AG08396 (cell line): ENCODE measurements at places on chromosomes 1 and 21.
A peak's percentile ranks its signal among the peaks of the same experiment; 100 is the strongest.

DNA sequence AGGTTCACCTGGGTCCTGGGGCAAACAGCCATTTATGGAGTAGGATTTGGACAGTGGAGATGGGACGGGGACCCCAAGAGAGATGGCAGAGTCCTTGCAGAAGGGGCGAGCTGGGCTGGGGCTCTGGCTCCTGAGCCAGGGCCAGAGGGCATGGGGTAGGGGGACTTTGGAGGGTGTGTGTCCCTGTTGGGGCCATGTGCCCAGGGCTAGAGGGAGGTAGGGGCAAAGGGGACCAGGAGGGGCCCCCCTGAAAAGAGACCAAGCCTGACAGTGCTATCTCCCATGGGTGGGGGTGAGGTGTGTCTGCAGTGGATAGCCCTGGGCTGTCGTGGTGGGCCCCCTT, 92.3 kb downstream of the TRIM11 start:
- DNase-seq = no peak

DNA sequence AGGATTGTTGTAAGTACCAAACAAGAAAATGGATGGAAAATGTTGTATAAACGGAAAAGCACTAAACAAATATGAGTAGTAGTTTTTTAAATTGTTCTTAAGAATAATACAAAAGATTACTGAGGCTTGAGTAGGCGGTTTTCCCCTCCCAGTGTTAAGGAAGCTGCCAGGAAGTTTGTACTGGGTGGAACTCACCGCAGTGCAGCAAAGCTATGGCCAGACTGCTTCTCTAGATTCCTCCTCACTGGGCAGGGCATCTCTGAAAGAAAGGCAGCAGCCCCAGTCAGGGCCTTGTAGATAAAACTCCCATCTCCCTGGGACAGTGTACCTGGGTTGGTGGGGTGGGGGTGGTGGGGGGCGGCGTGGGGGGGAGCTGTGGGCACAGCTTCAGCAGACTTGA, 58.7 kb downstream of the XCL2 start:
- DNase-seq = no peak

GRCh38 chr1:108554682-108555427, 5.0 kb upstream of the EEIG2 start:
- no peak for DNase-seq

DNA sequence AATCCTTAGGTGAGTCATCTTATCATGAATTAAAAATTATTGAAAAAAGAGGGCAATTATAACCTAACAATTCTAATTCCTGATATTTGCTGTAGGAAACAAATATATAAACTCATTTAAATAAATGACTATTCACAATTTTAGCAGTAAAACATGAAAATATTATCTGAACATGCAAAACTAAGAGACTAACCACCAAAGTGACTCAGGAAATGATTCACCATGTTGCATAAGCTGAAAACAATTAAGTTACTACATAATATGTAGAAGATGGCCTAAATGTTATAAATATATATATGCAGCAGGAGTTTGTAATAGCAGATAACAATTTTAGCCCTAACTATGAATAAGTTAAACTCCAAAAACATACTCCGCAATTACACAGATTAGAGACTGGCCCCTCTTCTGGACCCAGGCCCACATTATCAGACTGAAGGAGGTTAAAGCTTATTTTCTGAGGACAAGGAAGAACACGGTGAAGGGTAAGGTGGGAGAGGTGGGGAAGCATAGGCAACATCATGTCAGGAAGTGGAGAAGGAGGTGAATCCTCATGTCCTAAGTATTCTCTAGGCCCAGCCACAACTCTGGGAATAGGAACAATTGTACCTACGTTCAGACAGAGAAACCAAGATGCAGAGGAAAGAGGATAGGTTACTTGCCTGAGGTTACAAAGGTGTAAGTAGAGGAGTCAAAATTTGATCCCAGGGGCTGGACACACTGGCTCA, 15.6 kb upstream of the AIM2 start:
- DNase-seq = peak; percentile 20

DNA sequence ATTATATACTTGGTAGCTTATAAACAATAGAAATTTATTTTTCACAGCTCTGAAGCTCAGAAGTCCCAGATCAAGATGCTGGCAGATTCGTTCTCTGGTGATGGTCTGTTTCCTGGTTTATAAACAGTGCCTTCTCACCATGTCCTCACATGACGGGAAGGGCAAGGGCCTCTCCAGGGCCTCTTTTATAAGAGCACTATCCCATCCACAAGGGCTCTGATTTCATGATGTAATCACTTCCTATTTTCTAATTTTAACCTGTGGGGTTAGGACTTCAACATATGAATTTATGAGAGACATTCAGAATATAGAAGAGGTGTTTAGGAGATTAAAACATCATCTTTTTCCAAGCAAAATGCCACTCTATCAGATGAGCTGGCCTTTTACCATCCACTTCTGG, 32.1 kb upstream of the PLPPR4 start:
- DNase-seq = no peak

- no peak for DNase-seq
Observed at GRCh38 chr1:181221078-181221477, 132.6 kb downstream of the IER5 start.
